ENCODE measurements at places on chromosomes 16 and 17. TPM values are rescaled to one million over a fixed set of nuclear protein-coding genes. Genes with fewer than 3 reads are reported as not detected.

MRPL45 gene
- 63.1 TPM for total RNA-seq

MED1 gene
- total RNA-seq = 31.1 TPM

CCL17 gene
- total RNA-seq = not detected

CLEC18A gene
- 0.10 TPM for total RNA-seq
